ENCODE measurements at places on chromosomes 7 and 10. TPM values are rescaled to one million over a fixed set of nuclear protein-coding genes. Genes with fewer than 3 reads are reported as not detected.

DNA sequence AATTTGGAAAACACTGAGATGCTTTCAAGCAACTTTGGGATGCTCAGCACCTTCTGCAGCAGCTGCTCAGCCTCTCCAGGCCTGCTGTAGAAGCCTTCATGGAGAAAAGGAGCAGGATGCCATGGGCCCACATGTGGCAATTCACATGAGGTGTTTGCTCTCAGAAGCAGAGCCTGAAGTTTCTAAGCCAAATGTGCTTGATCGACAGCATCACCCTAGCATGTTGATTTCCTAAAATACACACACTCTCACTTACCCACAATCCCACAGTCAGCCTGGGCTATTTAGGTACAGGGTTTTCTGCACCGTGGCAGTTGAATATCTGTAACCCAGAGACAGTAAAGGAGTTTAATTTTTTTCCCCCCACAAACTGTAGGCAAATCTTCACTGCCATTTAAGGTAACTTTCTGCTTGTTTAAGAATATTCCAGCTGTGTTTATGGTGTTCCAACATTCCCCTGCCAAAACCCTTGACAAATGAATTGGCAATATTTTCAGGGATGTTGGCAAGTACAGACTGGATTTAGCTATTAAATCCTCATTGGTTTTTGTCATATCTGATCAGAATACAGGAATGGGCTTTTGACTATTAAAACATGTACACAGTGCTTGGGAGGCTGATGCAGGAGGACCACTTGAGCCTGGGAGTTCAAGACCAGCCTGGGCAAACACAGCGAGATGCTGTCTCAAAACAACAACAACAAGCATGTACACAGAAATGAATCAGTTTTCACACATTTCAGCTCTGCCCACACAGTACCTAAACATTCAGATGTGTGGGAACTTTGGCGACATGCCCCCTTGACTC is 244.2 kb downstream of the CELF2 start:
- no peak for DNase-seq

DNA sequence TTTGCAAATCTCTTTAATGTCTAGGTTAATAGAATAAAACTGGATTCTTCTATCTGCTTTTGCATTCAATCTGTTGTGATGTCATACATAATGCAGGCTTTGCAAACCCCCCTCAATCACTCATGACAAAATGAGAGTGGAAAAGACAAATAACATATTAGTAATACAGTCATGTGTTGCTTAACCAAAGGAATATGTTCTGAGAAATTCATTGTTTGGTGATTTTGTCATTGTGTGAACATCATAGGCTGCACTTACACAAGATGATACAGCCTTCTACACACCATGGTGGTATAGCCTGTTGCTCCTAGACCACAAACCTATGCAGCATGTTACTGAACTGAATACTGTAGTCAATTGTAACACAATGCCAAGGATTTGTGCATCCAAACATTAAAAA is 87.3 kb upstream of the SEC61G start:
- no peak for DNase-seq

VPS37D gene
- 0.40 TPM for total RNA-seq

ANXA8L1 gene
- total RNA-seq: 0.45 TPM

DNA sequence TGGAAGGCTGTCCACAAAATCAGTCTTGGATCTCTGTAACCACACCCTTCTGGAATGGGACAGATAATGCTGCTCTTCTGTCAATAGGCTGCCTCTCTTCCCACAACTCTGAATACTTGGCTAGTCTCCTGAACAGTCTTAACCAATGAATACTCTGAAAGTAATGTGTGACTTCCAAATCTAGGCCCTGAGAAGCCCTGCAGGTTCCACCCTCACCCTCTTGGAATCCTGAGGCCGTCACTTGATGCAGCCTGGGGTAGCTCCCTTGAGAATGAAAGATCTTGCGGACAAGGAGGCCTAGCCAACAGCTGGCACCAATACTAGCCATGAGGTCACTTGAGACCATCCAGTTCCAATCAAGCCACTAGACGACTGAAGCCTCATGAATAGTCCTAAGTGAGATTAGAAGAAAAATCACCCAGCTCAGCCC is 109.2 kb downstream of the ARHGAP12 start:
- DNase-seq: no peak

GRCh38 chr10:29403208-29403607 is 114.3 kb downstream of the LYZL1 start:
- DNase-seq: no peak
